ENCODE measurements at places on chromosomes 12 and 14.

DNA sequence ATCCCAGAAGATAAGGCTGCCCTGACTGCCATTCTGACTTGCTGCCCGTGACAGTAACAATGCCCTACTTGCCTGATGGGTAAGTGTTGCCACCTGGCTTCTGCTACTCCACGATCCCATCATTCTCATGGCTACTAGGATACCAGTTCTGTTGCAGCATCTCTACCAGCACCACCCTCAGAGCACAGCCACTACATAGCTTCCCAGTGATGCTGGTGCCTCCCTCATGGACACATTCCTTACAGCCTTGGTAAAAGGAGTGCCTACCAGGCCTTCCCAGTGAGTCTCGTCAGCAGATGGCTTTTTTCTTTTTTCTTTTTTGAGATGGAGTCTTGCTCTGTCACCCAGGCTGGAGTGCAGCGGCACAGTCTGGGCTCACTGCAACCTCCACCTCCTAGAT lies 84.4 kb upstream of the CMKLR1 start:
- DNase-seq = no peak

DNA sequence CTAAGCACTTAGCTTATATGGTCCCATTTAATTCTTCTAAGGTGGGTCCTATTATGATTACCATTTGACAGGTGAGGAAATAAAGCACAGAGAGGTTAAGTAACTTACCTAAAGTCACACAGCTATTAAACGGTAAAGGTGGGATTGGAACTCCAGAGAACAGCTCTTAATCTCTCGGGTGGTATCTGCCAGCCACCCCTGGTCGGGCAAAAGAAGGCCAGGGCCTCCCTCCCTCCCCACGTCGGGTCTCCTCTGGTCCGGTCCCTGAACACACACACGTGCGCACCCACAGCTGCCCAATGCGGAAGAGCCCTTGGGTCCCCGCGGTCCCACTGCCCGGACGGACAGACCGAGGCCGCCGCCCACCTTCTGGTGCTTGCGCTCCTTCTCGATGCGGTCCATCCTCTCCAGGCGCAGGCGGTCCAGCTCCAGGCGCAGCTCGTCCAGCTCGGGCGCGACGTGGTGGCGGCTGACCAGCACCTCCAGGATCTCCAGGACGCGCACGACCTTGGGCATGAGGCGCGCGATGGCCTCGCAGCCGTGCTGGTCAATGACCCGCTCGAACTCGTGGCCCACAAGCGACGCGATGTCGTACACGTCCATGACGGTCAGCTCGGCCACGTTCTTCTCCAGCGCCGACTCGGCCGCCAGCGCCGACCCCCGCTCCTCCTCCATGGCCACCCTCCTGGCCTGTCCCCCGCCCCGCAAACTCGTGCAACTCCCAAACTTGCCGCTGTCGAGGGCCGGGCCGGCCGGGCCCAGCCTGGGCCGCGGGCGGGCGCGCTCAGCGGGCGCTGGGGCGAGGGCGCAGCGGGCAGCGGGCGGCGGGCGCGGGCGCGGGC lies 490 bp downstream of the RILPL1 start:
- peak; percentile 85 for DNase-seq

DNA sequence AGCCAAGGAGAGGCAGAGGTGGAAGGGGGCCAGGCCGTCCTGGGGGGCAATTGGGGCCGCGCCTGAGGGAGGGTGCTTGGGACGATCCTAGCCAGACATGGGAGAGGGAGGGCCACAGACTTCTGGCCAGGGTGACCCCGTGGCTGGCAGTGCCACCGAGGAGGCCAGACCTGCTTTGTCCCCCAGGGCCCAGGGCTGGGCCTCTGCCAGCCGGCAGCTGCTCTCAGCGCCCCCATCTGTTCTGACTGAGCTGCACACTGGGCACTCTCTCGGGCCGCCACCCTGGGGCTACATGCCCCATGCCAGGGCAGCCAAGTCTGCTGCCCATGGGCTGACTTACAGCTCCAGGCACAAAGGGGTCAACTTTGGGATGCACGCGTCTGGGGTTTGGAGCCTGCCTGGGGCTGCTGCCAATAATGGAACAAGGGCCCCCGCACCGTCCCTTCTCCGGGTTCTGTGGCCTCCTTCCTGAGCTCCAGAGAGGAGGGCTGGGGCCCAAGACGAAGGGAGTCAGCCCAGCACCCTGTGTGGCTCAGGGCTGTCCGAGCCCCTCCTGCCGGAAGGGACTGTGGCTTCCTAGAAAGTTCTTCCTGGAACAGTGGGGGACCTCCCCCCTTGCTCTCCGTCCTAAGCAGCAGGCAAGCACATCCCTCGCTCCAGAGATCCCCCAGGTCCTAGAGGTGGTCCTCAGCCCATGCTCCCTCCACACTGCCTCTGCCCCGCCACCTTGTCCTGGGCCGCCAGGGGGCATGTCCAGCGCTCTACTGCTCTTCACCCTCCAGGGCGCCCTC lies 1.1 kb downstream of the ADSS1 start:
- DNase-seq = no peak

GRCh38 chr14:34398024-34398423 lies 64.0 kb downstream of the SPTSSA start:
- no peak for DNase-seq

DNA sequence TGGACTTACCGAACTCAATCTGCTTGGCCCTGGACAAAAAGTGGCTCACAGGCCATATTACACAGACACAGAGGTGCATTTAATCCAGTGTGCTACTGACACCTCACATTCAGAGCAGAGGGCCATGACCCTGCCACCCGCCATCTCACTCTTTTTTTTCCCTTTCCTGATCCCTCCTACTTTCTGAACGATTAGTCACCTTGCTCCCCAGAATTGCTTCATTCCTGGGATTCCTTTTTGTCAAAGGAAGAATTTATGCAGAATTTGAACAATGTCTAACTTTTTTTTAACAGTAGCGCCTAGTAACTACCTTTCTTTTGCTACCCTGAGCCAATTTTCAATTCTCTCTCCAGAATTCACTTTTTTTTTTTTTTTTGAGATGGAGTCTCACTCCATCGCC lies 4.6 kb downstream of the PKP2 start:
- DNase-seq = no peak

DNA sequence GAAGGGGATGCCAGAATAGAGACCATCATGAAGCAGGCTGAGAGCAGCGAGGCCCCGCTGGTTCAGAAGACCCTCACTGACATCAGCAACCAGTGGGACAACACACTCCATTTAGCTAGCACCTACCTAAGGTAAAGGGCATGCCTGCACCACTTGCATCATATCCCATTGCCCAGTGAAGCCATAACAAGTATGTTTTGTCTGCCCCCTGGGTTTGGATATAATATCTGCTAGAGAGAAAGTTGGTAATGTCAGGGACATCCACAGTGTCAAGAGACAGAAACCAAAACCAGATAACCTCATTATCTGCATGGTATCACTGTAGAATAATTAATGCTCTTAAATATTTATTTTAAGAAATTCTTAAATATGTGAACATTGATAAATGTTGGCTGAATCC lies 173.8 kb downstream of the SYNE2 start:
- no peak for DNase-seq

DNA sequence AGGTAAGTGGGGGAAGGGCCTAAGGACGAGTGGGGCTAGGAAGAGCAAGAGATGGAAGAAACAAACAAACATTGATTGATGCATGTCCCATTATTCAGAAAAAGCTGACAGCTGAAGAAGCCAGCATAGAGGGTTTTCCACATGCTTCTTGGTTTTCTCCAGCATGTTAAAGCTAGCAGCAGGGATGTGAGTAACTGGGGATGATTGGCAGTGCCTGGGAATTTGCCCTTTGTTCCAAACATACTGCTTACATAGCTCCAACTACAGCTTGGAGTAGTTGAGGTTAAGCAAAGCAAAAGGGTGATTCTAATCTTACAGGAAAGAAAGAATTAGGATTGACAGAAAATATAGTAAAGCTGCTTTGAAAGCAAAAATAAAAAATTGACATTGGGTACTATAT lies 68.0 kb upstream of the IFNG-AS1 start:
- DNase-seq = no peak

GRCh38 chr12:121939186-121939585 lies 20.8 kb downstream of the CFAP251 start:
- DNase-seq = no peak

DNA sequence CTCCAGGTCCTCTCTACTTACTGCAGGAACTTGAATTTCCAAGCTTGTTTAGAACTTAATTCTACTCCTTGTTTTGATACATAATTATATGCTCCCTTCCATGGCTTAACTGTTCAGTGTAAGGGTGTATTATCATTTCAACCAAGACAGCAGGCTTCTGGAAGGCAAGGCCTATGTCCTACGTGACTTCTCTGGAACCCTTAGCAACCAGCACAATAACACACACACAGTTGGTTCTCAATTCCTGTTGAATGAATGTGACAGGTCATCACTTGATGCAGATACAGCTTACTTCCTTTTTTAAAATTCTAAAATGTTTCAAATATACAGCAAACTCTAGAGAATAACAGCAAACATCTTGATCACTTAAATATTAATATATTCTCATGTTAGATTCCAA lies 77.7 kb upstream of the COCH start:
- no peak for DNase-seq

DNA sequence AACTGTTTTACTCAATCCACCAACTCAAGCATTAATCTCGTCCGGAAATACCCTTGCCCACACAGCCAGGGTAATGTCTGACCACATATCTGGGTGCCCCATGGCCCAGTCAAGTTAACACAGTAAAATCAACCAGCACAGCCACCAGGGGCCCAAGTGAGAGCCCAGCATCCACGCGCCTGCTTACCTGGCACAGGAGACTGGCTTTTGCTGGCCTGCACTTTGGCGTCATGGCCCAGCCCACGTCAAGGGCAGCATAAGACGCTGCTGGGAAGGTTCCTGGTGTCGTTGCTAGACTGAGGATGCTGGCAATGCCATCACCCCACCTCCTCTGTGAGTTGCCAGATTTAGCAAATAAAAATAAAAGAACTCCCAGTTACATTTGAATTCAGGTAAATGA lies 53.6 kb upstream of the BCL11B start:
- DNase-seq = peak; percentile 77

DNA sequence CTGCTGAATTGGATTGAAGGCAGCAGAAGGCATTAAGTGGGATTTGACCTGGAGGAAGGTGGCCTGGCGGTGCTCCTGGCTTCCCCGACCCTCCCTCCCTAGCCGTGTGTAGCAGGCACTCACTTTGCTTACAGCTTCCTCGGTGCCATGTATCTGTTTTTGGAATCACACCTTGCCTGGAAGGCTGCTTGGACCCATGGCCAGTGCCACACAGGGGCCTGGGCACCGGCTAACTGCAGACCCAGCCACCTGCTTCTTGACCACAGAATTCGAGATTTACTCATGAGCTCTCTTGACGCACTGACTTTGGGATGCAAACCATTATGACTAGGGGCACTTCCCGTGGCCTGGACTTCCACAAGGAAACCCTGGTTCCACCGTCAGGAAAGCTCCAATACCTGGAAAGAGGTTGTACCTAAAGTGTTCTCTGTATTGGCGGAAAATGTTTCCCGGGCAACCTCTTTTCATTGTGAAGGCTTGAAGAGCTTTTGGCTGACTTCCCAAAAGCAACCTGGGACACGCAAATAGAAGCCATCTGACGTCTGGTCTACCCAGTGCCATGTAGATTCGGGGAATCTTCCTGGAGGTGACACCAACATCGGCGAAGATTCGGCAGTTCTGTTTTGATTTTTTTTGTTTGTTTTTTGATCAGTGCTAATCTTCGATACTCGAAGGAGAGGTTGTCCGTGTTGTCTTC lies 125.6 kb upstream of the RTL1 start:
- no peak for DNase-seq

GRCh38 chr12:5076761-5077160 lies 33.1 kb downstream of the KCNA5 start:
- DNase-seq = no peak

DNA sequence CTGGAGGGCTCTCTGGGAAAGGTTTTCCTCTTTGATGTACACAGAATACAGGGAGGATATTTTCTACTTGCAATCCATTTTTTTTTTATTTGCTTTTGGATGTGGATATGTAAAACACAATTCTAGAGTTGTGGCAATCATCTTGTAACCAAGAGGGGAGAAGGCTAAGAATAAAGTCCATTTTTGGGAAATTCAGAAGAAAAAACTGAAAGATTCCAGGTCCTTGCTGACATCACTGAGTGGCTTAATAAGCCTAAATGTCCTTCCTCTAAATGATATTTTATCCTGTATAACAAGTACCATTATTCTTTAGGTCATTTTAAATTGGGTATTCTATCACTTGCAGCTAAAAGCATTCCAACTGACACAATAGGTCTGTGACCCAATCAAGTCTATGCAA lies 64.0 kb downstream of the PPP1R12A start:
- DNase-seq = no peak

GRCh38 chr12:123114304-123115083 lies 36.4 kb downstream of the PITPNM2 start:
- no peak for DNase-seq

- no peak for DNase-seq
Measured at GRCh38 chr12:44500423-44500822, 375.7 kb downstream of the NELL2 start.

DNA sequence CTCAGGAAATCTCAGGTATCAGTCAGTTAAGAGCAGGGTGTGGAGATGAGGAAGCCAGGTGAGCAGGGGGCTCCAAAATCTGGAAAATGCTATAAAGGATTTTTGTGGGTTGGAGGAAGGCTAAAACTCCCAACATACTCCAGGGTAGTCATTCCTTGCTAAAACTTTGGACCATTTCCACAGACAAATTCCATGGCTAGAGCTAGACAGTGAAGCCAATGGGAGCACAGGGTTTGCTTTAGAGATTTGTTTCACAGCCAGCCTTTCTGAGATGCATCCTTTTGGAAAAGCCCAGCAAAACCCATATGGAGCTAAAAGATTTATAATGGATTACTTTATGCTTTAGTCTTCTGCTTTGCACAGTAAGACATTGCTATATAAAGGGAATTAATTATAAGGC lies 146.5 kb downstream of the SAMD4A start:
- DNase-seq = no peak

- DNase-seq = no peak
Measured at GRCh38 chr12:23659131-23659530, 290.3 kb downstream of the SOX5 start.

DNA sequence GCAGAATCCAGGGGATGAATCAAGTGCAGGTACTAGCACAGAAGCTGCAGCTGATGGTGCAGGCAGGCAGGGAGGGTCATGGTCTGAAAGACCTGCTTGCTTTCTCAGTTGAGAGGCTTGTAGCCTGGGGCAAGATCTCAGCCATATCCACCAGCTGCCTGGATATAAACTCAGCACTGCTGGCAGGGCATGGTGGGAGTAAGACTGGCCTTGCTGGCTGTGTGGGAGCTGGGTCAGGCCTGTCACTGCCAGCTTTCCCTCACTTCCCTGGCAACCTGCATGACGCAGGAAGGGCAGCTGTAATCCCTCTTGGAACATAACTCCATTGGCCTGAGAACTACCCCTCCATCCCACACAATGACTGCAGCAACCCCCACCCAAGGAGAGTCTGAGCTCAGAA lies 230.1 kb downstream of the ANO6 start:
- no peak for DNase-seq

DNA sequence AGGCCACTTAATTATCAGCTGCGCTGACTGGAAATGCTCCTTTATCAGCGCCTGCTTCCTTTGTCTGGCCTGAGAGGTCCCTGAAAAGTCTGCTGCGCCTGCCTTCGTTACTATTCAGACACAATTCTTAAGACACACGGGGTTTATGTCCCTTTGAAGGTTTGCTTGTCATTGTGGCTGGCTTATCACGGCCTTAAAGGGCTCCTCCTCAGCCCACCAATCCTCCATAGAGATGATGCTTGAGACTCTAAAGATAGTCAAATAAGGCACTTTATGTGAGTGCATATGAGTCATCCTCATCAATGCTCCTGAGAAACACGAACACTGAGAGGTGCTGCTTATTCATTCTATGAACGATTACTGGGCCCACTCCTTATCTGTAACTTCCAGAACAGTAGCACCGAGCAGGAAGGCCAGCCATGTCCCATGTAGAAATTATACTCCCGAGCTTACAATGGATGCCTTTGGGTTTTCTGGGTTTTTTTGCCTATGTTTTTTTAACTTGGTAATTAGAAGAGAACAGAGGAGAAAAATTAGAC lies 1268.2 kb upstream of the TMEM132C start:
- DNase-seq = no peak

All from osteocyte (in vitro differentiated cells).